ENCODE measurements at places on chromosomes 12 and 14. TPM values are rescaled to one million over a fixed set of nuclear protein-coding genes. Genes with fewer than 3 reads are reported as not detected.

The NPAS3 gene
- total RNA-seq, result 4.3 TPM

The TMEM121 gene
- 0.80 TPM for total RNA-seq

The NFATC4 gene
- 12.2 TPM for total RNA-seq

The SIX6 gene
- 0.07 TPM for total RNA-seq

The RPGRIP1 gene
- total RNA-seq, result 0.11 TPM

The CLEC1B gene
- total RNA-seq, result not detected

The TC2N gene
- 11.5 TPM for total RNA-seq

The HVCN1 gene
- 6.9 TPM for total RNA-seq

The POLE gene
- total RNA-seq, result 55.1 TPM
